ENCODE measurements at places on chromosomes 3 and 15.

DNA sequence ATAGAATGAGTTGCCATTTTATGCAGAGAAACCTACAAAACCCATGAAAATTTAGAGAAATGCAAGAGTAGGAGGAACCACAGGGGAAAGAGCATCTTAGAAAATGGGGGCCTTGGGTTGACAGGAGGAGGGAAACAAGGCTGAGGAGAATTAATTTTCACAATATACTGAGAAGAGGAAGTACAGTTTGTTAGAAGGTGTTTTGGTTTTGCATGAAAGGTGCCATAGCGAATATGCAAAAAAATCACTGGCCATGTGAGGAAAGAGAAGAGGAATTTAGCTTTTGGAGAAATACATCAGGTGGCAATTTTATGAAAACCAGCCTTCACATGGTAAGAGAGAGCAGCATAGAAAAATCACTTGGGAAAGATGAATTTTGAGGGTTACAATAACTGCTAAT, 413.9 kb upstream of the C2CD4B start:
- DNase-seq: no peak

GRCh38 chr15:80474224-80475215, 70.3 kb downstream of the ARNT2 start:
- no peak for DNase-seq

GRCh38 chr3:119293871-119294695, at the start of gene ARHGAP31:
Gene ARHGAP31, plus strand, starts transcription at chr3:119294383. Its CDS starts 522 bp downstream, at chr3:119294905.
- DNase-seq: peak; percentile 87

DNA sequence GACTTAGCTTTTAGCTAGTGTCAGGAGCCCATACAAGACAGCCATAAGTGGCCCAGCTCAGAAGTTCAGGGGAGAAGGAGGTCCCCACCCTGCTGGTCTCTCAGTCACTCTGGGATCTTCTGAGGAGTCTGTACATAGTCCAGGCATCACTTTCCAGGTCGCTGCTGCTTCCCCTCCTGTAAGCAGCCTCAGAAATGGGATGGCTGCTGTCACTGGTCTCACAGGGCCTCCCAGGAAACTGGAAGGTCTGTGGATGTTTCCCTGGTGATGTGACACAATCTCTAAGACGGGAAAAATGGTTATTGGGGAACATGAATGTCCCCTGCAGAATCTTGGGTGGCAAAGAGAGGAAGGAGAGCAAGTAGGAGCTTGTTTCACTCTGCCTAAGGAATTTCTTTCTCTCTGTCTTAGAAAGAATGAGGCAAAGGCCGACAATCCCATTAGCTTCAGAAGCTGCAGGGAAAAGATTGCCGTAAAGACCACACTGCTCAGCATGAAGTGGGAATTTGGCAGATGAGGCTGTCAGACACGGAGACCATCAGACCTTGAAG, 43.2 kb upstream of the TNFAIP8L3 start:
- no peak for DNase-seq
